Fibroblast of lung (primary cell): ENCODE measurements at places on chromosomes 1 and 21. TPM values are rescaled to one million over a fixed set of nuclear protein-coding genes. Genes with fewer than 3 reads are reported as not detected.
A peak's percentile ranks its signal among the peaks of the same experiment; 100 is the strongest.

DNA sequence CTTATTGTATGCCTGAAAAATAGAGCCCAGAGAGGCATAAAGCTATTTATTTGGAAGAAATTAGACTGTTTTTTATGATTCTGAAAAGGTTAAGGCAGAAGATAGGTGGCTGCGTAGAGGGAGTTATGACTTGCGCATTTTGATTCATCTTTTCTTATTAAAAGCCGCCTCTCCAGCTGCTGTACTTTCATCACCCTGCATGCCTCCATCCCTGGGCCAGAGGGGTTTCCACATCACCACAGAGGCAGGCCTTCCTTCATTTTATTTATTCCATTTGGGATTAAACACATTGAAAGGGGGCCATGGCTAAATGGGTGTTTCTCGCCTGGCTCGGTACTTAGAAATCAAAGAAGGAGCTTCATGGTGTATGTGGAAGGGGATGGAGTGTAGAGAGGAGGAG, 14.6 kb upstream of the RGS8 start:
- DNase-seq = no peak

DNA sequence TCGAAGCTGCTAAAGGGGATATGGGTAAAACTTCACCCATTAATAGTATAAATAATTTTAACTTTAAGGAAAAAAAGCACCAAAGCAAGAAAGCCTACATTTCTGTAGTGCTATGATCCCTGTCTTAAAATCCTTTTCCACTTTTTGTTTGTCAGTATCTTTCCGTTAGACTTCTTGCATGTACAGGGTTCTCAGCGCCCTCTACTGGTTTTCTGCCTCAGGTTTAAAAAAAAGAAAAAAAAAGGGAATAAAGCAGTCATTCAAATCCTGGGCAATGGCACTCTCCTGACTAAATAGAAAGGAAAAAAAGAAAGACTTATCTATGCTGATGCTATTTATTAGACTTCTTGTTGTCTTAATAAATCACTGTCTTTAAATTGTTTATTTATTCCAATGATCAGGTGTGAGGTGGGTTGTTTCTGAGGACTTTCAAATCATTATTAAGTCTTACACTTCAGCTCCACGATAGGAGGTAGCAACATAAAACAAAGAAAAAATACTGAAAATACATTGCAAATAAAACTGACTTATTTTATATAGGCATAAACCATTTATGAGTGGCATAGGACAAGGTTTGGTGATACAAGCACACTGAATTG, 475.4 kb upstream of the NR5A2 start:
- peak; percentile 85 for DNase-seq

Gene CHIT1
- not detected in 2 replicates for total RNA-seq

GRCh38 chr1:175493321-175494010, 249.9 kb downstream of the TNR start:
- no peak for DNase-seq

GRCh38 chr1:115744646-115745275, 23.8 kb downstream of the CASQ2 start:
- DNase-seq = no peak

Gene KCNT2
- total RNA-seq = 6.4 and 8.1 TPM in 2 replicates

Gene C1QA
- 0.26 TPM in 1 of 2 replicates, not detected in the other for total RNA-seq
